AG10803 (cell line): ENCODE measurements at places on chromosomes 5 and 9.

- peak; percentile 84 for DNase-seq
Measured at GRCh38 chr9:110835859-110836271, 167.3 kb downstream of the MUSK start.

GRCh38 chr9:16469184-16469583 lies 401.3 kb downstream of the BNC2 start:
- no peak for DNase-seq

GRCh38 chr5:71705421-71705820 lies 13.7 kb upstream of the CARTPT start:
- DNase-seq, result no peak

- no peak for DNase-seq
Measured at GRCh38 chr5:168607946-168608345, 28.8 kb upstream of the PANK3 start.

- no peak for DNase-seq
Measured at GRCh38 chr9:120645760-120646159, 65.8 kb upstream of the CDK5RAP2 start.

GRCh38 chr5:55160493-55161209 lies 680 bp downstream of the GPX8 start:
- DNase-seq, result peak; percentile 96

- peak; percentile 67 for DNase-seq
Measured at GRCh38 chr9:70413464-70413798, 1.0 kb downstream of the KLF9 start.

DNA sequence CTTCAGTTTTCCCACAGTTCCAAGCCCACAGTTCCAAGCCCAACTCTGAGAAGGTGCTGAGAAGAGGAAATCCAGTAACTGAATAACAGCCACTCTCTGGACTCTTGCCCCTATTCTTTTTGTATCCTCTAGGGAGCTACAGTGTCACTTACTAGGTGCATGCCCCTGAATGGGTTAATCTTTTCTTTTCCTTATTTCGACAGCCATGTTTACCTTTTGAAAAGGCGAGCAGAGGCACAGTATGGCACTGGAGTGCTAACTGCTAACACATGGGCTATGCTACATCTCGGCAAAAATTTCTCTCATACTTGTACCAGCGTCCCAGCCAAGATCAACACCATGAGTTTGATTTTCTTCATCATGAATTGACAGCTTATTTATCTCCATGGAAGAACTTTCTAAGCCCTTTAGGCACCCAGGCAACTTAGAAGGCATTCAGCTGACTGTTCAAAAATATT lies 222.6 kb downstream of the EBF1 start:
- peak; percentile 76 for DNase-seq

DNA sequence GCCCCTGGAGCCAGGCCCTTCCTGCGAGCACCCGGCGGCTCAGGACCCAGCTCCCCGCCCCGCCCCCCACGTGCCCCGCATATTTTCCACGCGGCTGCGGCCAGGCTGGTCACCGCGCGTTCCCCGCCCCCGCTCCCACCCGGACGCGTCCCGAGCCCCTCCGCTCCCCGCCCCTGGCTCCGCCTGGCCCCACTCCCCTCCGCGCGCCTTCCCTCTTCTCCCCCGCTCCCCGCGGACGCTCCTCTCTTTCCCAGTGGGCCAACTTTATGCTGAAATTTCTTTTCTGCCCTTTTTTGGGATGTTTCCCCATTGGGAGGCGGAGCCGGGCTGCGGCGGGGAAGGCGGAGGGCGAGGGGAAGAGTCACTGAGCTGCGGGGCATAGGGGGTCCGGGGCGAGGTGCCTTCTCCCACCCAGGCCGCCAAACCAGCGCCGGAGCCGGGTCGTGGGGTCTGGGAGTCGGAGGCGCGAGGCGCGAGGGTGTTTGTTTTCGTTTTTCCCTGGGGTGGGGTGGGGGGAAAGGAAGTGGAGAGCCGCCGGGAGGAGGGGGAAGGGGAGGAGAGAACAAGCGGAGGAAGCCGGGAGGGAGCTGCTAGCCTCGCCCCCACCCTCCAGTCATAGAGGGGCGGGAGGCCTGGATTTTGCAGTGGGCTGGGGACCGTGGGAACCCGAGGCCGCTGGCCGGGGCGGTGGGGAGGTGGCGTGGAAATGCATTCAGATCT lies 1.0 kb upstream of the TPM2 start:
- DNase-seq, result peak; percentile 85

- no peak for DNase-seq
Measured at GRCh38 chr5:43569236-43569746, 12.4 kb upstream of the PAIP1 start.

GRCh38 chr5:91211997-91212713 lies 171.0 kb downstream of the ARRDC3 start:
- DNase-seq, result peak; percentile 53

DNA sequence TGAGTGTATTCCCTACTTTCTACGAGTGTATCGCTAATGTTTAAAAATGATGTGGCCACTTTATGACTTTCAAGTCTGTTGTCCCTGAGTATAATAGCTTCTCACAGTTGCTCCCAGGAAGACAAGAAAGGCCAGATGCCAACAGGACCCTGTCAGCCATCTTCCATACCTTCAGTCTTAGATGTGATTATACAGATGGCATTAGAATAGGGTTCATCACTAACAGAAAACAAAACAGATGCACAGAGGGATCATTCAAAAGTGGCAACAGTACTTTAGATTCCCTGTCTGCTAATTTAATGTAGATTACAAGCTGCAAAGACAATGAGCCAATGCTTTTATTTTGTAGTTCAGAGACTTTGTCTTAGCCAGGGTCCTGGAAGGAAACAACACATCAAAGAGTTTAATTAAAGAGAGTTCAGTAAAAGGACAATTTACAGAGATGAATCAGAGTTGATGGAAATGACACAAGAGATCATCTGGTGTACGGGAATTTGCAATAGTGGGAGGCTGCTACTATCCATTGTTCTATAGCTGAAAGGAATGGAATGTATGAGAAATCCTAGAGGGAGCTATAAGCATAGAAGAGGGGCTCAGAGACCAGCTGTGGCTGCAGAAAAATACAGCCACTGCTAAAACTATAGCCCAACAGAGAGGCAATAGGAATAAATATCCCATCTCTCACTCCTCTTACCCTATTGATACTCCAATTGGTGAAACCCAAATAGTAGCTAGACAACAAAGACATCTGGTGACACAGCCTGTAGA lies 393.7 kb upstream of the SMC2 start:
- no peak for DNase-seq

DNA sequence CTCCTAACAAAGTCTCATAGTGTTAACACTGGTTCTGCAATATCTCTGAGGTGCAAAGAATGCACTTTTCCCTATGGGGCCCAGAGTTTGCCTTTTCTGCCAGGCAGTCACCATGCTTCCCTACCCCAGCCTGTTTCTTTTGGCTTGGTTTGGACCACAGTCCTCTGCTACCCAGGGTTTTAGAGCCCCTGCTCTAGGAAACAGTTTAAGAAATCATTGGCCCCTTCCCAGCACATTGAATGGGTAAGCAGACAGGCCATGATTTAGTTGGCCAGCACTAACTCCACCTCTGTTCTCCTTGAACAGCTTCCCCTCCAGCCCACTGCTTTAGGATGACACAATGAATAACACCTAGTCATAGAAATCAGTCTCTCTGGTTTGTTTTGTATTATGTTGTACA lies 73.2 kb downstream of the UBAP1 start:
- DNase-seq, result peak; percentile 11

DNA sequence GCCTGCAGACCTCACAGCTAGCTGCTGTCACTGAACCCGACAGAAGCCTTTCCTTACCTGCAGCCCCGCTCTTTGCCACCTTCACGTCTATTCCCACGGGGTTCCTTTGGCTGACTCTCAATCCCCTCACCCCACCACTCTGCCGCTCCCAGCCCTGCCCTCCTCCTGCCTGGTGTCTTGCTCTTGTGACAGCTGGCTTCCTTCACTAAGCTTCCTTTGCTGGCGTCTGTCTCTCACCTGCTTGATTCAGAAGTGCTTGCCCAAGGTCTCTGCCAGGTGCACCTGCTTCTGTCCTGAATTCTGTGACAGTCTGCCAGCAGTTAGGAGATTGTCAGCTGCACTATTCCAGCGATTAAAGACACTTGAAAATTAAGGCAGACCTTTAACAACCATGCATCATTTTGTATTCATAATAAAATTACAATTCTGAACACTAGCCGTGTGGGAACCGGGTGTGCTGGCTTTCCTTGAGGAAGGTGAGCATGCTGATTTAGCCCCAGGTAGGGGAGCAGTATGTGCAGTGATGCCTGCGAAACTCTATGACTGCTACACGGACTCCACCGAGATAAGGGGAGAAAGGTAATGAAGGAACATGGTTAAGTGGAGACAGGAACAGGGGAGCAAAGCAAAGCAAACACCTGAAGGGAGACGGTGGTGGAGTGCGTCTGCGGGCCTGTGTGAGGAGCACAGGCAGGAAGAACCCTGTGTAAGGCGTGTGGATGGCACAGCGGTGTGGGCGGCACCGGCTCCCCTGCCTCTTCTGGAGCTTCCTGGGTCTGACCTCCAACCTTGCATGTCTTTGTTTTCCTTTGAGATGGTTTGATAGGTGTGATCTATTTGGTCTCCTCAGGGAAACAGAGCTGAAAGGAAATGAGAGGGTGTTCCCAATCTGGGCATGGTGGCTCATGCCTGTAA lies 80.1 kb upstream of the CACNA1B start:
- no peak for DNase-seq

GRCh38 chr5:83049370-83049885 lies 27.8 kb downstream of the TMEM167A start:
- DNase-seq, result no peak

- peak; percentile 53 for DNase-seq
Measured at GRCh38 chr9:95570646-95571045, 53.9 kb upstream of the PTCH1 start.

DNA sequence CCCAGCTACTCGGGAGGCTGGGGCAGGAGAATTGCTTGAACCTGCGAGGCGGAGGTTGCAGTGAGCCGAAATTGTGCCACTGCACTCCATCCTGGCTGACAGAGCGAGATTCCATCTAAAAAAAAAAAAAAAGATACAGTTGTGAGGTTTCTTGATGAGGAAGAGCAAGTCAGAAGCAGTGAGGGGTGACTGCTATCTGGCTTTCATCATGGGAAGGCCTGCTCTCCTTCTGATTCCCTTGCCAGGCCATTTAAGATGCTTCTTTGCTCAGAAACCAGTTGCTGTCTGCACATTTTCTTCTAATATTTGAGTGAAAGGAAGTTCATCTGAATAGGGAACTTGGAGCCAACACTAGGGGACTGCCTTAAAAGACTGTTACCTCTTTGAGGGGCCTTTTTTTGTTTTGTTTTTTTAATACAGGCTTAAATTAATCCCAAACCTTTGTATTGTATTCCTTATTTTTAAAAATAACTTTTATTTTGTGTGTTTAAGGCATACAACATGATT lies 201.9 kb downstream of the ARHGAP26 start:
- no peak for DNase-seq

DNA sequence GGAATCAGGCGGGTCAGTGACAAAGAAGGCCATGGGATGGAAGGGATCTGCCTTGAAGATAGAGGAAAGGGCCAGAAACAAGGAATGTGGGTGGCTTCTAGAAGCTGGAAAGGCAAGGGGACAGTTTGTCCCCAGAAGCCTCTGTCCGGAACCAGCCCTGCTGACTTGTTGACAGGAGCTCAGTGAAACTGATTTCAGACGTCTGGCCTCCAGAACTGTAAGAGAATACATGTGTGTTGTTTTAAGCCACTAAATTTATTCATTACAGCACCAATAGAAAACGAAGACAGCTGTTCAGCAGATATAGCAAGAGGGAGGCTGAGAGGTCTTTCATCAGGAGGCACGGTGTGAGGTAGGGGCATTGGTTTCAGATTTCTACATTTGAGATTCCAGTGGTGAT lies 422.5 kb downstream of the KDM4C start:
- no peak for DNase-seq

DNA sequence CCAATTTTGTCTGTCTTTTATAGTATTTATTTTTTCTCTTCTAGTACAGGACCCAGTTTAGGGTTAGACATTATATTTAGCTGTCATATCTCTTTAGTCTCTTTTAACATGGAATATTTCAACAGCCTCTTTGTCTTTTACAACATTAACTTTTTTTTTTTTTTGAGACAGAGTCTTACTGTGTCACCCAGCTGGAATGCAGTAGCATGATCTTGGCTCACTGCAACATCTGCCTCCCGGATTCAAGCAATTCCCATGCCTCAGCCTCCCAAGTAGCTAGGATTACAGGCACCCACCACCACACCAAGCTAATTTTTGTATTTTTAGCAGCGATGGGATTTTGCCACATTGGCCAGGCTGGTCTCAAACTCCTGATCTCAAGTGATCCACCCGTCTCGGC lies 90.1 kb downstream of the ADAMTS6 start:
- peak; percentile 67 for DNase-seq

- peak; percentile 25 for DNase-seq
Measured at GRCh38 chr5:172005708-172006320, 624 bp downstream of the FBXW11 start.

DNA sequence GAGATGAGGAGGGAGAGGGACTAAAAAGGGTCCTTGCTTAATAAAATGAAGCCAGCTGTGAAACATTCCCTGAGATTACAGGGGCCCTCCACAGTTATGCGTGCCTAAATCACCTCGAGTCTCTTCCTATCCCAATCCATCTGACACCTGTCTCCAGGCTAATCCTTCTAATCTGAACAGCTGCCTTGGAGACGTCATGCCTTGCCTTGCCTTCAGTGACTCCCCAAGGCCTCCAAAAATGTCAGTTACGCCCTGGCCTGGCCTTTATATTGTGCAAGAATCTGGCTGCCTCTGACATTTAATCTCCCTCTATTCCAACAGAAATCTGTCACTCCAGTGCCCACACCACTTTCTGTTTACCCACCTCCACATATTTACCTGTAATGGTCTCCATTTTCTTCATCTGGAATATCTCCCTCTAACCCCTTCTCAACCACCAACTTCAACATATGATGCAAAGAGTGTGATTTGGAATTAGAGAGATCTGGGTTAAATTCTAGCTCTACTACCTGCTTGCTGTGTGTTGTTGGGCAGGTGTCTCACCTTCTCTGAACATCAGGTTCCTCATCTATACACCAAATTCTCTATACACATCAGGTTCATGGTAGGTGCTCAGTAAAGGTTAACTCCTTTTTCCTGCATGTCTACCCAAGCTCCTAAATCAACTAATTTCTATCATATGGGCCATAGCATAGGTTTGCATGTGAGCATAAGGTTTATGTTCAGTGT lies 57.9 kb downstream of the PTCD2 start:
- peak; percentile 70 for DNase-seq

DNA sequence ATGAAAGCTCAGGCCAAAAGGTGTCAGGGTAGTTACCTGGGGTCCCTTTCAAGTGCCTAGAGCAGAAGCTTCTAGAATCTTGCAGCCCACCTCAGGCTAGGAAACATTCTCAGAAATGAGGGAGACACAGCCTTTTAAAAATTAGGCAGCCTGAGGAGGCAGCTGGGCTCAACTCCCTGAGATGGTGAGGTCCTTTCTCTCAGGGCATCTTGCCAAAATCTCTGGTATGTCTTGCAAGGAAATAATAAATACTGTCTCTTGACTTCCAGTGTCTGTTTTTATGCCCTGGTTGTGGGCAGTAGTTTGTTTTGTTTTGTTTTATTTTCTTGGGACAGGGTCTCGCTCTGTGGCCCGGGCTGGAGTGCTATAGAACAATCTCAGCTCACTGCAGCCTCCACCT lies 100.9 kb upstream of the APC start:
- peak; percentile 30 for DNase-seq
